ENCODE measurements at places on chromosomes 12 and 14.
A peak's percentile ranks its signal among the peaks of the same experiment; 100 is the strongest.

GRCh38 chr14:61997161-61997560 is 234.9 kb downstream of the SNAPC1 start:
- DNase-seq, result no peak

DNA sequence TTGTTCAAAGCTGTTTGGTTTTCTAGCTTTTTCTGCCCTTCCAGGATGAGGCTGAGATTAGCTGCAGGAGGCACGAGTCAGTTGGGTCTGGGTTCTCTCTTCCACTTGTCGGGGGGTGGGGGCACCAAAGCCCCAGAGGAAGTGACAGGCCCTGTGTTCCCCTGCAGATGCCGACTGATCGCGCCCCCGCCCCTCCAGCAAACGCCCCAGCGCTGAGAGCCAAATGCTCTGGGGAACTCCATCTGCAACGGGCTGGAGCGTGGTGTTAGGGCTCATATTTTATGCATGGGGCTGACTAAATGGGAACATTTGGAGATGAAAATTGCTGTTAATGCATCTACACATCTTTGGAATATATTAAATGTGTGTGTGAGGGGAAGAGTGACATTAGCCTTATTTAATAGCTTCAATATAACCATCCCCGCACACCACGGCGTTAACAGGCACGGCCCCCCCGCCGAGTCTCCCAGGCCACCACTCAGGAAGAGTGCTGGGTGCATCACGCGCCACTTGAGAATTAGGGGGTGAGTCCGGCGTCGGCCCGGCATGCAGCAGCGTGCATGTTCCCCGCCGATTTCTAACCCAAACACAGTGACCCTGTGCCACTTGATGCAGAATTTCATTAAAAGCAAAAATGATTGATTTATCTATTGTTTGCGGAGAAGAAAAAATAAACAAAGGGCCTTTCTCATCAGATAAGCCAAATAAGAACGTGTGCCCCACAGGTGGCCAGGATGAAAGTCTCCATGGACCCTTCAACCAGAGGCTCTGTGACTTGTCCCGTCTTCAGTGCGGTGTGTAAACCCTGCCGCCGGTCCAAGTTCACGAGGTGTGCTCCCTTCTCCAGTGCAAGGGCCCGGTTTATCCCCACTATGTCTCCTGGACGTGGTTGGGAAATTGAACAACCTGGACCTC is 165.0 kb upstream of the RTL1 start:
- DNase-seq, result no peak

GRCh38 chr12:112252184-112252583 is 126.8 kb downstream of the TRAFD1 start:
- DNase-seq, result no peak

DNA sequence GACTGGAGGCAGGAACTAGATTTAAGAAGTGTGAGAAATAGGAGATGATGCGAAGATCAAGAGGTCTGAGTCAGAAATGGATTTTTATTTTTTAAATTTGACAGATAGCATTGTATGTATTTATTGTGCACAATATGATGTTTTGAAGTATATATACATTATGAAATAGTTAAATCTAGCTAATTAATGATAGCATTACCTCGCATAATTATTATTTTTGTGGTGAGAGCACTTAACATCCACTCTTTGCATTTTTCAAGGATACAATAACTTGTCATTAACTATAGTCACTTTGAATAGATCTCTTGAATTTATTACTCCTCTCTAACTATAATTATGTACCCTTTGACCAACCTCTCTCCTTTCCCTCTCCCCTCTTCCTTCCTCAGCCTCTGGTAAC is 3.7 kb downstream of the SMOC1 start:
- DNase-seq, result no peak

GRCh38 chr12:89247541-89247942 is 104.8 kb downstream of the DUSP6 start:
- no peak for DNase-seq

GRCh38 chr14:70171726-70172125 is 17.0 kb downstream of the SLC8A3 start:
- no peak for DNase-seq

DNA sequence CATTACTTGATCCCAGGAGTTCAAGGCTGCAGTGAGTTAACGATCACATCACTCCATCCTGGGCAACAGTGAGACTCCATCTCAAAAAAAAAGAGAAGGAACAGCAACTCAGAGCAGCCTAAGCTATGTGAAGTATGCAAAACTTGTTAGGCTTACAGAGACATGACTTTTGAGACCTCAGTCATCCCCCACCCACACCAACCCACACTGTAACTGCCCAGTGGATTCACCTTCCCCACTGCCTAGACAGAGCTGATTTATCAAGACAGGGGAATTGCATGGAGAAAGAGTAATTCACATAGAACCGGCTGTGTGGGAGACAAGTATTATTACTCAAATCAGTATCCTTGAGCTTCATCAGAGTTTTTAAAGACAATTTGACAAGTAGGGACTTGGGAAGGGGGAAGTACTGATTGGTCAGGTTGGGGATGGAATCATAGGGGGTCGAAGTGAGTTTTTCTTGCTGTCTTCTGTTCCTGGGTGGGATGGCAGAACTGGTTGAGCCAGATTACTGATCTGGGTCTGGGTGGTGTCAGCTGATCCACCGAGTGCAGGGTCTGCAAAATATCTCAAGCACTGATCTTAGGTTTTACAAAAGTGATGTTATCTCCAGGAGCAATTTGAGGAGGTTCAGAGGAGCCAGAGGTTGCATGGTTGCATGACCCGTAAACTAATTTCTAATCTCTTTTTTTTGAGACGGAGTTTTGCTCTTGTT is 6.2 kb upstream of the WDR89 start:
- DNase-seq, result no peak

DNA sequence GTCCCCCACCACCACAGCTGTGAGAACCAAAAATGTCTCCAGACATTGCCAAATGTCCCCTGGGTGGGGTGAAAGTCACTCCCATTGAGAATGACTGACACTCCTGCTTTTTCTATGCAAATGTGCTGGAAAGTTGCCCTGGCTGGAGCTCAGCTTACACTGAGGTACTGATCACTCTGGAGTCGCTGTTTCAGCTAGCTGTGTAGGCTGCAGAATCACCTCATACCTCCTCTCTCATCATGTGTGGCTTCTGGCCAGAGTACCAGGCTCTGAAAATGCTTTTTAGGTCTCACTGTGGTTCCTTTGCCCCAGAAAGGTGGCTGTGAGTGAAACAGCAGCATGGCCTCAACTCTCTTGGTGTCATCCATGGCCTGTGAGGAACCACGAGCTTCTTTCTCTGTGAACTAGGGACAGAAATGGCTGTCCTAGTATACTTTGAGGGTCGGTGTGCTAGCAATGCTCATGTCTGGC is 414.4 kb downstream of the DPF3 start:
- DNase-seq, result no peak

DNA sequence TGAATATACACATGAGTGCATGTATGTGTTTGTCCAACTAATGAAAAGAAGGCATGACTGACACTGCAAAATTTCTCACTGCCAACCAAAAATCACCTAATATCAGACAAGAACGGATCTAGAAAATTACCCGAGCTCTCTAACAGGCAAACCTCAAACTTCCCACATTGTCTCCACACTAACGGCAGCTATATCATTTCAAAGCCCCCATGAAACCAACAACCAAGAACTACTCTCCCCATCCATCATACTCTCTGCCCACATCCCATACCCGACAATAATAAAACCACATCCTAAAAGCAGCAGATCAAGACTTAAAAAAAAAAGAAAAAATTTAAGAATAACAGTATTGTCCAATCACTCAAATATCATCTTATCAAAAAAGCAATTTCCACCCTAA is 227.1 kb downstream of the CEP128 start:
- DNase-seq, result no peak

DNA sequence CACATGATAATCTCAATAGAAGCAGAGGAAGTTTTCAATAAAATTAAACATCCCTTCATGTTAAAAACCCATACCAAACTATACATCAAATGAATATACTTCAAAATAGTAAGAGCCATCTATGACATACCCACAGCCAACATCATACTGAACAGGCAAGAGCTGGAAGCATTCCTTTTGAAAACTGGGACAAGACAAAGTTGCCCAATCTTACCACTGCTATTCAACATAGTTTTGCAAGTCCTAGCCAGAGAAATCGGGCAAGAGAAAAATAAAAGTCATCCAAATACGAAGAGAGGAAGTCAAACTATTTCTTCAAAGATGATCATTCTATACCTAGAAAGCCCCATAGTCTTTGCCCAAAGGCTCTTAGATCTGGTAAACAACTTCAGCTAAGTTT is 454.7 kb upstream of the PRICKLE1 start:
- no peak for DNase-seq

- no peak for DNase-seq
These were observed 1.6 kb upstream of the CDKN1B start for GRCh38 chr12:12715459-12716150.

- peak; percentile 72 for DNase-seq
These were observed 798 bp upstream of the RASAL1 start for GRCh38 chr12:113136128-113136989.
